Stimulated activated CD8-positive, alpha-beta memory T cell treated with anti-CD3 and anti-CD28 coated beads, Interleukin-7, amount 100 ng/mL, for 1 hour (primary cell): ENCODE measurements at places on chromosomes 4 and X.

DNA sequence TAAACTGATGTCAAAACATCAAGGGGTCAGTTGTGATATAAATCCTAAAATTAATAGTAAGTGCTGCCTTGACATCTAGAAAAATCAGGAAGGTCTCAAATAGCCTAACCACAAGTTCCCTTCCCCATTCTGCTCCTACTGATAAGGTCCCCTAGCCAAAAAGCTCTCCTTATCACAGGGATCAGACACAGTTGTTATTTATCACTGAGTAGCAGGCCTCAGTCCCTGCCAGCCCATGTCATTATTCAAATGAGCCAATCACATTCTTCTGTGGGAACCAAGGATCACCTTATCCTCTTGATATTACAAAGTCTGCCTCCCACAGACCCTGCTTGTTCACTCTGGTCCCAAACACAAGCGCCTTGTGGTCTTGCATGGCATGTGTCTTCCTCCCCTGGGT is 23.3 kb upstream of the TMEM255A start:
- no peak for DNase-seq

GRCh38 chr4:38656111-38656510 is 7.9 kb upstream of the KLF3 start:
- DNase-seq, result no peak

DNA sequence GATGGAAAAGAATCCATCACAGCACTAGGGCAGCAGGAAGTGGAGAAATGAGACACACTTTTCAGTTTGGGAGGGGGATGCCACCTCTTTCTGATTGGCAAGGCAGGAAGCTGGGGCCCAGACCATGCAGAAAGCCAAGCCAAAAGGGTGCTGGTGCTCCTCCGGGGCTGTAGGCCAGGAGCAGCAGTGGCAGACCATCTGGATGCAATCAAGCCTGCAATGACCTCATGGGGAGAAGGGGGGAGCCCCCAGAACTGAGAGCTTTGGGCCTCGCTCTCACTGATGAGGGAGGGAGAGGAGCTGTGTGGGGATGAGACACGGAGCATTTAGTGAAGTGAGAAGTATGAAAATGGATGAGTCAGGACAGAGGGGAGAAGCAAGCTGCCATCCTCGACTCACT is 141.3 kb upstream of the NALF2 start:
- DNase-seq, result no peak

DNA sequence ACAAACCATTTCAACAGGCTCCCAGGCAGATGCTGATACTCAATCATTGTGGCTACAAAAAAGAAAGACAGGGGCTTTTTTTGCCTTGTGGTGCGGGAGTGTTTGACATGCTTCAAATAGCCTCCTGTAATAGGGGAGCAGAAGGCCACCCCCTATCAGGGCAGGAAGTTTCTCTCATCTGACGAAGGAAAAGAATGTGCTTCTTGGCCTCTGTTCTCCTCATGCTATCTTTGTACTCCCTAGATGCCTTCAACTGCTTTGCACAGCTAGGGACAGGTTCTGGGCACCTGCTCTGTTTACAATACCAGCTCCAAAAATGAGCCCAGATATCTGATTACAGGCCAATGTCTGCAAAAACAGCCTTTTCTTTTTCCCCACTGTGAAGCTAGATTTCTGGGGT is 391.1 kb downstream of the STIM2 start:
- no peak for DNase-seq

DNA sequence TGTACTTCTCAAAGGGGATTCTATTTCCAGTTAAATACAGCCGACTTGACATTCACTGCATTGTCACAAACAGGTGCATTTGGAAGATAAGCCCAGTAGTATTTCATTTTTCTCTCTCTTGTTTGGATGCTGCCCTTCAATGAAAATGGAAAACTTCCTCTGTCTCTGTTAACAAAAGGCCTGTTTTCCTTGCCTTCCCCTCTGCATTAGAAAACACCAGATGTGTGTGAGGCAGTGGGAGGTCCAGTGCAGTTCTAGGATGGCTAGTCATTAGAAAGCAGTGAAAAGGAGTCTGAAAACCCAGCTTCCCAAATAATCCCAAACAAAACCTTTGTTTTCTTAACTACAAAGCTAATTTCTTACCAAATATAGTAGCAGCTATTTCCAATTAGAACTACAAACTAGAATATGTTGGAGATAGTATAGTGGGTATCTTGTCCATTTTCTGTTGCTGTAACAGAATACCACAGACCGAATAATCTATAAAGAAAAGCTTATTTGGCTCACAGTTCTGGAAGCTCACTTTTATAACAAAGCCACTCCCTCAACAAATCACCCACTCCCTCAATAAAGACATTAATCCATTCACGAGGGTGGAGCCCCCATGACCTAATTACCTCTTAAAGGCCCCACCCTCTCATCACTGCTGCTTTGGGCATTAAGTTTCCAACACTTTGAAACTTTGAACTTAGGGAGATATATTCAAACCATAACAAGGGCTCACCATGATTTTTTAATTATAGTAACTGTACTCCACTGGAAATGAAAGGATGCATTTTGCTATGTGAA is 452.1 kb upstream of the RPS6KA3 start:
- DNase-seq, result no peak

DNA sequence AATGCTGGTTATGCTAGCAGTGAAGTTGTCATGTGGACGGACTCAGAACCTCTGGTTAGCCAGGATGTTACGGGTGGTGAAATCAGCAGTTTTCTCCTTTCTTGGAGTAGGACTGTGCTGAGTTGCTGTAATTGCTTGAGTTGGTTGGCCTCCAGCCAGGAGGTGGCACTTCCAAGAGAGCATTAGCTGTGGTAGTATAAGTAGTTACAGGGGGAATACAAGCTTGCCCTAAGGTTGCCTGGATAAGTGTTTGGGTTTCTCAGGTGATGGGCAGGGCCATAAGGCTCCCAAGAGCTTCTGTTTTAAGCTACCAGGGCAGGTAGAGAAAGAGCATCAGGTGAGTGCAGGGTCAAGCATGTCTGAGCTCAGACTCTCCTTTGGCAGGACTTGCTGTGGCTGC is 103.0 kb downstream of the ZNF518B start:
- DNase-seq, result no peak

- no peak for DNase-seq
Measured at GRCh38 chr4:12445711-12446235, 1017.1 kb upstream of the HS3ST1 start.

DNA sequence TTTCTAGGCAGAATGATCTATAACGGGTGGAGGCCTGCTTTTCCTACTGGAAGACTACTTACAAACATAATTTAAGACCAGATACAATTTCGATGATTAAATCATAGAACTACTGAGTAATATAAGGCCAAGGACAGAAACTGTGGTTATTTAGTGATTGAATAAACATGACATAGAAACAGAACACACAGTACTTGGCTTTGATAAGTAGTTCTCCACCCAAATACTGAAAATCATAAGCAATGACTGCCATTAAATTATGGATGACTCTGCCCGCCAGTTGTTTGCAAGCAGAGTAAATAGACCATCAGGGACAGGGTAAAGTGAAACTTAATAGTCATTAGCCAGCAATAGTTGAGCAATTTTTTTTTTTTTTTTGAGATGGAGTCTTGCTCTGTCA is 17.2 kb upstream of the SMIM14 start:
- no peak for DNase-seq

GRCh38 chr4:105994061-105994460 is 98.8 kb downstream of the NPNT start:
- DNase-seq, result no peak

- no peak for DNase-seq
Measured at GRCh38 chr4:43560047-43560446, 667.5 kb downstream of the GRXCR1 start.

DNA sequence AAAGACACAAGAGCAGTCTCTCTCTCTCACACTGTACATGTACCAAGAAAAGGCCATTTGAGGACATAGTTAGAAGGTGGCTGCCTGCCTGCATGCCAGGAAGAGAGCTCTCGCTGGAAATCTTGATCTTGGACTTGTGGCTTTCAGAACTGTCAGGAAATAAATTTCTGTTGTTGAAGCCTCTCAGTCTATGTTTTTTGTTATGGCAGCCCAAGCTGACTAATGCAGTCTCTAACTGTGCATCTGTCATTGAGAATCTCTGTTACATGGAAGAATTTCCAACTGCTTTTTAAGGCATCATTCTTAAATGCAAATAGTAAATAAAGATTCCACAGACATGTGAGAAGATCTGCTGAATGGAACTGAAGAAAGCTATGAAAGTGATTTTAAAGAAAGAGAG is 198.3 kb downstream of the PCDH10 start:
- DNase-seq, result no peak

- no peak for DNase-seq
Measured at GRCh38 chr4:127846765-127847164, 33.9 kb upstream of the PLK4 start.

GRCh38 chrX:32937043-32937442 is 274.3 kb downstream of the DMD start:
- DNase-seq, result no peak

DNA sequence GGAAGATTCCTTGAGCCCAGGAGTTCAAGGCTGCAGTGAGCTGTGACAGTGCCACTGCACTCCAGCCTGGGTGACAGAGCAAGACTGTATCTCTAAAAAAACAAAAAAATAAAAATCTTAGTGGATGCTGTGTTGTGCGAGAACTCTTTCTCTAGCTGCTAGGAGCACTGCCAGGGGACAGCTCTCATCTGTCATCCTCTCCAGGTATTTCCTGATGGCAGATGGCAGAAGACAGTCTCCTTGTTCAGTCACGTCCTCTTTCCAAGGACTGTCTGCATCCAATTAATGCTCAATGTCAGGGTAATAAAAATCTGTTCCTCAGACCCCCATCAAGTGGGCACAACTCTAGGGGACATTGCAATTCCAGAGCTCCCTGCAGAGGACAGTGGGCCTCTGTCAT is 29.2 kb downstream of the PPM1K start:
- DNase-seq, result no peak

DNA sequence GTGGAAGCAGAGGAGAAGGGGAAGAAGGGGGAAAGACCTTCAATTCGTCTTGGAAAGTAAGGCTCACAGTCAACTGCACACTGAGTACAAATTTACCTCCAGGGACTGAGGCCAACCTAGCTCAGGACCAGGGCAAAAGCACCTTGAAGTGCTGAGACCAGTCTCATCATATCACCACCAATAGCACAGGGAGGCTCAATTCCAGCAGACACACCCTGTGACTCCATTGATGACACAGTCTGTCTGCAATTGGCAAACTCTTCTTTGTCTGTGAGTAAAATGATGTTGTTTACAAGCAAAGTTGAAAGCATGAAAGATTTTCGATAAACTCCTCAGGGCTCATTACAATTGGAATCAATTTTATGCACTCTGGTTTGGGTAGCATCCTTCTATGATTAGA is 32.3 kb downstream of the TRIML1 start:
- no peak for DNase-seq

DNA sequence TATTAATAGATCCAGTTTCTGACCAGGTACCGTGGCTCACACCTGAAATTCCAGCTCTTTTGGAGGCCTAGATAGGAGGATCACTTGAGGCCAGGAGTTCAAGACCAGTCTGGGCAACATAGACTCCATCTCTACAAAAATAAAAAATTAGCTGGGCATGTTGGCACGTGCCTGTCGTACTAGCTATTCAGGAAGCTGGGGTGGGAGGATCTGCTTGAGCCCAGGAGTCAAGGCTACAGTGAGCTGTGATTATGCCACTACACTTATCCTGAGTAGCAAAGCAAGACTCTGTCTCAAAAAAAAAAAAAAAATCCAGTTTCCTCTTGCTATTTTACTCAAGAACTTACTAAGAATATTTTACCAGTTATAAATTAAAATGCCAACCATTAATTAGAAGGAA is 91.7 kb downstream of the SLC10A6 start:
- DNase-seq, result no peak

- no peak for DNase-seq
Measured at GRCh38 chr4:134018846-134019245, 182.7 kb downstream of the PABPC4L start.

- no peak for DNase-seq
Measured at GRCh38 chr4:185263419-185263818, 54.0 kb downstream of the SNX25 start.

DNA sequence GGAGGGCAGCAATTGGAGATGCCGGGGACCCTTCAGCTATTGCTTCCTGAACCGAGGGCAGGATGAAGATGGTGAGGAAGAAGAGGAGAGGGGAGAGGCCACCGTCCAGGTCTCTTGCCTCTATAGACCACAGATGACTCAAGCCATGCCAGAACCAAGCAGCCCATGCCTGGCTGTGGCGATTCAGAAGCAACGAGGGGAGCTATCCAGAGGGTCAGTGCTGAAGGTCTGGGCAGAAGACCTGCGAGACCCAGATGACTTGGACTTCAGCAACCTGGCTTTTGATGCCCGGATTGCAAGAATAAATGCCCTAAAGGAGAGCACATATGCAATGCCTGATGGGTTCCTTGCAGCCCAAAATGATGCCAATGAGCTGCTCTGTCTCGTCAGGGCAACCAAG is 70.2 kb upstream of the PRPS2 start:
- no peak for DNase-seq

- no peak for DNase-seq
Measured at GRCh38 chr4:15398001-15398400, 29.8 kb upstream of the C1QTNF7 start.

DNA sequence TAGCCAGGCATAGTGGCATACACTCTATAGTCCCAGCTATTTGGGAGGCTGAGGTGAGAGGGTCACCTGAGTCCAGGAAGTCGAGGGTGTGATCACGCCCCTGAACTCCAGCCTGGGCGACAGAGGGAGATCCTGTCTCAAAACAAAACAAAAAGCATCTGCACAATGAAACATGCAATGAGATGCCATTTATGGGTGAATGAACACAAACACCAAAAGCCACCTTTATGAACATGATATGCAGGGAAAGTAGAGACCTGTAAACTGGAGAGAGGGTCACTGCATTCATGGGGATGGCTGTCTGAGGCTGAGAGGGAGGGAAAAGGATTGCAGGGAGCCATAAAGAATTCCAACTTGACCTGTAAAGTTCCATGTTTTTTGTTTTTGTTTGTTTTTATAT is 70.7 kb downstream of the EVC start:
- no peak for DNase-seq

GRCh38 chr4:168886351-168886750 is 123.7 kb downstream of the CBR4 start:
- no peak for DNase-seq

DNA sequence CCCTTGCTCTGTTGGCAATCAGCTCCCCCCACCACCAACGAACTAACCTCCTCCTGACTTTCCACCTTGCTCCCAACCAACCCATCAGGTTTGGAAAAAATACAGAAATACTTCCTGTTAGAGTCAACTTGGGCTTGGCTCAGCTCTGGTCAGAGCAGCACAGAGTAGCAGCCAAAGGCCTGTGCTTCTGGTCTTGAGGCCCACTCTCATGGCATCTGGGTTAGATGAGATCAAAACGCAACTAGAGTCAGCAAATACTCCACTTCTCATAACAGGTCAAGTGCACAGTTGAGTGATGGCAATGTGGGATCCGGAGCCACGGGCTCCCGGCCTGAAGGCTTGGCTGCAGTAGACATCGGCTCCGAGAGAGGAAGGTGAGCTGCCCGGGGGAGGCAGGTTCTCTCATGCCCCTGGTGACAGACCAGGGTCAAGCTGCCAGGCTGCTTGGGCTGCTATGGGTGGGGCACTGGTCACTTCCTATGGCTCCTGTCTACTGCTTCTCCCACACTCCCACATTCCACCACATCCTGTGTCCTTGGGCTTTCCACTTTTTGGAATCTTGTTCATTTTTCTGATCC is 34.8 kb downstream of the ZNF185 start:
- DNase-seq, result no peak

GRCh38 chr4:175308236-175308635 is 390.1 kb downstream of the ADAM29 start:
- no peak for DNase-seq
